ENCODE measurements at places on chromosomes 11 and 22.

DNA sequence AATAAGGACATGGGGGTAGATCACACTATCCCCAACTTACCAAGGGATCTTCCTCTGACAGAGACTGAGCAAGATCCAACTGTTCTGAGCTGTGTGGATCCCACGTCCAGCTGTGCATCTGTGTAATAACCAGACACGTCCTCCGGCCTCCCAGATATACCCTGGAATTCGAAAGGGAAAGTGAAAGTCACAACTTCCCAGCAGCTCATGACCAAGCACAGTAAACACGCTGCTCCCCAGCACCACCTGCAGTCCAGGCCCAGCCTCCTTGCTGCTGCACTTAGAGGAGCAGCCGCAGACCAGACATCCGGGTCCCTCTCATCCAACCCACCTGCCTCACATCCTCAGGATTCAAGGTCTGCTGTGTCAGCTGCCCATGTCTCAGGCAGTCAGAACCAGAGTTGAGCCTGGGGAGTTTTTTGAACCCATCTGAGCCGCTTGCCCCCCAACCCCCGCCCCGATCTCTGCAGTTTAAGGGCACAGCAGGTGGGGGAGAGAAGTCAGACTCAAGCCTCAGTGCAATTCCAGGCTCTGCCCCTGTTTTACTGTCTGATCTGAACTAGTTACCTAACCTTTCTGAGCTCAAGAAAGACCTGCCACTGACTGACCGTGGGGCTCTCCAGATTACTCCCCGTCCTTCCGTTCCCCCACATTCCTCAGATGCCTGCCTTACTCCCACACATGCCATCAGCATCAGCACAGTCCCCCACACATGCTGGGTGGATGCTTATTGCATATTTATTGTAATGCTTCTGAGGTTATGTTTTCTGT lies at the start of gene APOL2:
TSS of gene APOL2 (minus strand) at position 127 of the 771 bp plus-strand sequence. CDS start 6,365 bp downstream, outside the sequence.
- peak; percentile 69 for DNase-seq

- no peak for DNase-seq
Measured at GRCh38 chr22:47654922-47655491, 892.6 kb downstream of the TBC1D22A start.

DNA sequence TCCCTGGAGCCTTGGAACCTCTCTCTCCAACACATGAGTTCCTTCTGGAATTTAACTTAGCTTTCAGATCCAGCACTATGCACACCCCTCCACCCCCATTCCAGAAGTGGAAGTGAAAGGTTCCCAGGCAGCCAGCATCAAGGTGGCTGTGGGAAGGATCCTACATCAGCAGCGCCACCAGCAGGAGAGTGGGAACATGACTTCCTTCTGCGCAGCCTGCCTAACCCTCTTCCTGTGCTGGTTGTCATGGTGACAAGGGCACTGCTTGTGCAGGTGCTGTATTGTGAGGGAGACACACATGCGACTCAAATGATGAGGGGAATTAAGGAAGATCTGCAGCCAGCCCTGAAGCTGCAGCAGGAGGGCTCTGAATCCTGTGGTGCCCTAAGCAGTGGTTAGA lies 904.5 kb upstream of the API5 start:
- DNase-seq: no peak

GRCh38 chr11:46413760-46414465 lies 22.3 kb upstream of the CHRM4 start:
- no peak for DNase-seq

GRCh38 chr22:28019881-28020861 lies 101.1 kb upstream of the PITPNB start:
- peak; percentile 8 for DNase-seq

DNA sequence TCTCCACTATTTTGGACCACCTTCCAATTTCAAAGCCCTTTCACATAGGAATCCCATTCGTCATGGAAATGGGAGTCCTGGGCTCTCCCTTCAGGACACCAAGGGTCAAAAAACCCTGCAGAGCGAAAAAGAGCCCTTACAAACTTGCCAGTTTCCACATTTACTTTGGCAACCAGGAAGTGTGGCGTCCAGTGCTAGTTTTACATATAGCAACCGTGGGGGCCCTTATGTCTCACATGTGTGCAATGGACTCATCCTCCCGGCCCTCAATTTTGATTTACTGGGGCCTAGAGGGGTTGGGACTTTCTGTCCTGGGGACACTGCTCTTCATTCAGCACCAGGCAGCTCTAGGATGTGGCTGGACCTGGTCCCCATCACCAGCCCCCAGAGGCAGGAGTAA lies 33.7 kb downstream of the DAGLA start:
- no peak for DNase-seq

DNA sequence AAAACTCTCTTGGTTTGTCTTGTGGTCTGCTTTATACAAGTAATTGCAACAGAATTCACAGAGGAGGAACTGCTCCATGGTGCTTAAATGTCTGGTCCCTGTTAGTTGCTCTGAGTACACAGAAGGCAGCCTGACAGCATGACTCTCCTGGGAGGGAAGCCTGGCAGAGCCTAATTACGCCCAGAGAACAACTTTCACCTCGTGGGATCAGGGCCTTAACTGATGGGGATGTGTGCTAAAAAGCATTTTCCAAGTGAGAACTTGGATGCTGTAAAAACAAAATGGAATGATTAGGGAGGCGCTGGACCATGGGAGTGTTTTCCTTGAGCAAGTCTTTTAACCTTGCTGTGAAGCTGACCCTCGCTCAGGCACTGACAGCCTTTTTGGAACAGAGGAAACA lies 154.0 kb upstream of the TENM4 start:
- DNase-seq: no peak

- no peak for DNase-seq
Measured at GRCh38 chr22:29031227-29032011, 30.2 kb downstream of the C22orf31 start.
